ENCODE measurements at places on chromosomes 11 and 22.

GRCh38 chr11:37142591-37142990, 544.6 kb upstream of the RAG2 start:
- no peak for DNase-seq

GRCh38 chr22:48079505-48080290, 1317.2 kb downstream of the TBC1D22A start:
- no peak for DNase-seq

DNA sequence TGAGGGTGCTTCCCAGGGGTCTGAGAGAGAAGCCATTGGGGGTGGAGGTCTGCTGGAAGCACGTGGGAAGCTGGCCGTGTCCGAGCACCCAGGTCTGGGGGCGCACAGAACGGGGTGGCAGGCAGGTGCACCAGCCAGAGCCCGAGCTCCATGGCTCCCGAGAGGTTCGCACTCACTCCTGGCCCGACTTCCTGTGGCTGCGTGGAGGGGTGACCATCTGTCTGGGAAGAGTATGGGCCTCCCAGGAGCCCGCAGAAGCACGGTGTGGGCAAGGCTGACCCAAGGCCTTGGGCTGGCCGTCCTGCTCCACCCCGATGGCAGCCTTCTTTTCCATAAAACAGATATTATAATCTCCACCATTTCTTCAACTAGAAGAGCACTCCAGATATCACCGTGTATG, 256.0 kb upstream of the B3GAT1 start:
- no peak for DNase-seq

- peak; percentile 77 for DNase-seq
These were observed 3.1 kb downstream of the ILK start for GRCh38 chr11:6606471-6607189.

DNA sequence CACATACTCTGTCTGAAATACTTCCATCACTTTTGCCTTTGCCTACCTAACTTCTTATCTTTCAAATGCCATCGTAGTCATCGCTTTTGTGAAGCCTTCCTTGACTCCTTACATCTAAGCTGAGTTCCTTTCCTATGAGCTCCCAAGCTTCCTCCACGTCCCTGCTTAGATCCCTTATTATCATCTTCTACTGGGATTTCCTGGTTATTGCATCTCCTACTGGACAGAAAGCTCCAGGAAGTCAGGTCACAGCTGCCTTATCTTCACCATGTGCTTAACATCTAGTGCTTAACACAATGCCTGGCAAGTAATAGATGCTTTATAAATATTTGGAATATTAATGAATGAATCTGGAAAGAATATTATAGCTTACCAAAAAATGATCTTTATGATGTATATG, 5.9 kb downstream of the YPEL4 start:
- DNase-seq: no peak

DNA sequence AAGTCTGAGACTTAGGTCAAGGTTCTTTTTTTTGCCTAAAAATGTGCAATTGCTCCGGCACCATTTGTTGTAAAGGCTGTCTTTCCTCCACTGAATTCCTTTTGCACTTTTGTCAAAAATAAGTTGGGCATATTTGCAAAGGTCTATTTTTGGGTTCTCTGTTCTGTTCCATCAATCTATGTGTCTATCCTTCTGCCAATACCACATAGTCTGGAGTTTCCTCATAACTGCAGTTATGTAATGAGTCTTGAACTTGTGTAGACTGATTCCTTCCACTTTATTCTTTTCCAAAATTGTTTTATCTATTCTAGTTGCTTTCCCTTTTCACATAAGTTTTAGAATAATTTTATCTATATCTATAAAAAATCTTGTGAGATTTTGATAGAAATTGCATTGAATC, 6.7 kb downstream of the KCNJ5 start:
- no peak for DNase-seq

GRCh38 chr11:128501008-128501407, 86.3 kb downstream of the ETS1 start:
- no peak for DNase-seq

DNA sequence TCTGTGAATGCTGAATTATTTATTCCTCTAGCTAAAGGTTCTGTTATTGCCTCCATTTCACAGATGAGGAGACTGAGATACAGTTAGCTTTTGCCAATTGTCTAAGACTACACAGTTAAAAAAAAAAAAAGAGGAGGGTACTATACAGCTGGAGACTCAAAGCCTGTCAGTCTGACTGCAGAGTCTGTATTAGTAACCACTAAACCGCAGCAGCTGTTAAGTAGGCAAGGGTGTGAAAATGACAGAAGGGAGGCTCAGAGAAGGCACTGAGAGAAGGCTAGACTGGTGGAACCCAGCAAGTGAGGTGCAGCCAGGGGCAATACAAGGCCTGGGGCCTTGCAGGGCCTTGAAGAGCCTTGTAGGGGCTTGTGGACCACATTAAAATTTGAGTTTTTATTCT, 181.2 kb downstream of the CSNK2A3 start:
- no peak for DNase-seq

DNA sequence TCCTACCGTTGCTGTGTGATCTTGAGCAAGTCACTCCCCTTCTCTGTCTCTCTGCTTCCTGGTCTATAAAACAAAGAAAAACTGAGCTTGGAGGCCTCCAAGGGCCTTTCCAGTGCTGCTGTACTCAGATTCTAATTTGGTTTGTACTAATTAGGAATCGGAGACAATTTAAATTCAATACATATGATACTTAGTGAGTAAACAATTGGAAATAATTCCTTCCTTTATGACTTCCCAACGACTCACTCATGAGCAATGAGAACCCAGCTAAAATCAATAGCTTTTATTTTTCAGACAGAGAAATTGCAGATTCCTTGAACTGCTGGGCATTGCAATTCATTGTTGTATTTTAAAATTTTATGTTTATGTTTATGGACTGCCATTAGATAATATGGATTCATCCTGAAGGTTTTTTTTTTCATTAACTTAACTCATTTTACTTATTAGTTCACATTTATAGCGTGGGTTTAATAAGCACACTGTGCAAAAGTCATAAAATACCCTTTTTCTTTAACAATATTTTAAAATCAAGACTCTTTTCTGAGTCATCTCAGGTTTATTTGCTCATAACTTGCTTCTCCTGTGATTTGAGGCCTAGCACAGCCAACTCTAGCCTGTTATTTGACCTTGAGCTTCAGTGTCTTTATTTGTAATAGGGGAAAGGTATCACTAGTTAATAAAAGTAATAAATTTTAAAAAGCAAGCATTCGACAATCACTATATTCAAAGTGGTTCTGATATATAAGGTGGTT, 95.8 kb downstream of the TP53I11 start:
- no peak for DNase-seq

DNA sequence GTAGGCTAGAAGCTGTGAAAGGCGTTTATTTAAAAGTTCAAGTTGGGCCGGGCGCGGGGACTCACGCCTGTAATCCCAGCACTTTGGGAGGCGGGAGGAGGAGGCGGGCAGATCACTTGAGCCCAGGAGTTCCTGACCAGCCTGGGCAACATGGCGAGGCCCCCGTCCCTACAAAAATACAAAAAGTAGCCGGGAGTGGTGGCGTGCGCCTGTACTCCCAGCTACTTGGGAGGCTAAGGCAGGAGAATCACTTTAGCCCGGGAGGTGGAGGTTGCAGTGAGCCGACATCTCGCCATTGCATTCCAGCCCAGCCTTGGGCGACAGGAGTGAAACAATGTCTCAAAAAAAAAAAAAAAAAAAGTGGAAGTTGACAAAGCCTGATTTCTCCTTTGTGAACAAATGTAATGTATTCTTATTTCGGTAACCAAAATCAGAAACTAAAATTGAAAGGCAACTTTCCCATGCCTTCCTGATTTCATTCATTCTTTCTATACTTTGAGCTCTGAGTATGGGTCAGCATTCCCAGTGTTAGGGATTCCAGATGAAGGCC, 825 bp downstream of the PTPMT1 start:
- DNase-seq: no peak

DNA sequence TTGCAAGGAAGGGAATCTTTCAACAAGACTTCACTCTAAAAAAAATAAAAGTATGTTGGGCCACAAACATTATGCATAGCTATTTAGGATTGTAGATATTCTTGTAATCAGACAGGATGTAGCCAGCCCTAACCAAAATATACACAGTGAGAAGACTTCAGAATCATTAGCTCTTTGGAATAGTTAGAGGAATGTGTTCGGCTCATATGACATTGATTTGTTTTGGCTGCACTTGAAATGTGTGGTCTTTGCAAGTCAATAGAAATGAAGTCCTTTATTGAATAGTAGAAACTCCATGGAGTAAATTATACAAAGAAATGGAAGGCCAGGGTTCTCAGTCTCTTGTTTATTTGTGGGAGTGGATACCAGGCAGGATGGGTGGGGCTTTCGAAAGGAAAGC, 692.1 kb downstream of the NTM start:
- no peak for DNase-seq

DNA sequence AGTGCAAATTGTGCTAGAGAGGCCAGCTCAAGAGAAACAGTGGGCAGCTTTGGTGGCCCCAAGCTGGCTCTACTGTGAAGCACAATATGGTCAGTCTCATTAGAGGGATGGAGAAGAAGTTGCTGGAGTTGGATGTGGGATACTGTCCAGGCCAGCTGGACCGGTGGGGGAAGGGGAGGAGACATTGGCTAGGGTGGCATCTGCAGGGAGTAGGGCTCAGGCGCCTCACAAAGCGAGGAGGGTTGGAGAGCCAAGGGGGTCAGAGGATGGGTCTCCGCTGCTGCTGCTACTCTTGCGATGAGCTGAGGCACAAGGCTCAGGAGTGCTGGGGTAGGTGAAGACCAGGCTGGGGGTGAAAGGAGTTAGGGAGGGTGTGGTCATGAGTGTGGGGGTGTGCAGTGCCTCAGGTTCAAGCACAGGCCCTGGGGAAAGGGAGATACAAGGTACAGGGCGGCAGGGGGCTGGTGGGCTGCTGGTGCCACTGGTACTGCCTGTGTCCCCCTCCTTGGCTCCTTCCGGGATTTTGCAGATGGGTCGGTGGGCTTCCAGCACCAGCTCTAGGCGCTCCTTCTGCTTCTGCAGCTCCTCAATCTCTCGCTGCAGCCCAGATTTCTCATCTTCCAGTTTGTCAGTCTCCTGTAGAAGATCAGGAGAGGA, 2.3 kb downstream of the CCDC85B start:
- no peak for DNase-seq

- DNase-seq: no peak
These were observed 424.4 kb upstream of the CCDC179 start for GRCh38 chr11:23284631-23285030.

GRCh38 chr22:42964994-42965699, 49.8 kb downstream of the PACSIN2 start:
- no peak for DNase-seq

GRCh38 chr11:47434011-47434786, 8.0 kb upstream of the PSMC3 start:
- DNase-seq: no peak

- no peak for DNase-seq
These were observed 6.1 kb downstream of the ARVCF start for GRCh38 chr22:20010307-20011122.

DNA sequence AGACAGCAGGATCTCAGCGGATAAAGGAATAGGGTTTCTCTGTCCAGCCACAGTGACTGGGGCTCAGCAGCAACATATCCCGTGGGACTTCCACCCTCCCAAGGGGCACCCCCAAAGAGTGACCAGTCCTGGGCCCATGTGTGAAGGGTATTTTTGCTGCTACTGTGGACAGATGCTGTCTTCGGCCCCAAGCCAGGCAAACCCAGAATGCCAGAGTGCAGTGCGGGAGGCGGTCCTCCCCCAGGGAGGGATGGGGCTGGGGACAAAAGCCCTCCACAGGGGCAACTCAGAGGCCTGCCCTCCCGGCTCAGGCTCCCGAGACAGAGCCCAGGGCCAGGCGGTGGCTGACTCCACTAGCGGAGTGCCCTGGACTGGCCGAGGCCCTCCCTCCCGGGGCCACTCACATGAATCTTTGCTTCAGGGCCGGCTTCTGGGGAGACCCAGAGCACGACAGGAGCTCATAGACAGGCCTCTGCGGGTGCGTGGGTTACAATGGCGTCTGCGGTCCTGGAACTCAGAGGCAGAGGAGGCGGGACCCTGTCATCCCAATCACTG, 34.7 kb upstream of the WNT7B start:
- DNase-seq: no peak

GRCh38 chr11:129935723-129936122, 40.3 kb upstream of the NFRKB start:
- no peak for DNase-seq

DNA sequence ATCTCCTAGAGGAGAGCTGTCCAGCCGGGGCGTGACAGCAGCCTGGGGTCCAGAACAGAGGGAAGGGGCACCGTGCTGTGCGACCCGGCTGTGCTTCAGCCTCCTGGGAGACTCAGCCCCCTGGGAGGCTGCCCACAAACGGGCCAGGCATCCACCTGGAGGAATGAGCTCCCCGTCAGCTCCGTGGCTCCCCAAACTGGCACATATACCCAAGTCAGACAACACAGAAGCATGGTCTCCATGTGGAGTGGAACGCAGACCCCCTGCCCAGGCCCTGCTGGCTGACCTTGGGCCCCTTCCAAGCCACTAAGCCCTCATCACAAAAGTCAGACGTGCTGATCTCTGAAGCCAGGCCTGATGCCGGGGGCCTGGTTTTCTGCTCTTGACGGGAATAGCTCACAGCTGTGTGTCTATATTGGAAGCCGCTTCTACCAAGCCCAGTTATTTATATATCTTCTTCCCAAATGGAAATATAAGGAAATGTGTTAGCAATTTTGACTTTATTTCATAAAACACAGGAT, 91.7 kb downstream of the BRD1 start:
- no peak for DNase-seq

DNA sequence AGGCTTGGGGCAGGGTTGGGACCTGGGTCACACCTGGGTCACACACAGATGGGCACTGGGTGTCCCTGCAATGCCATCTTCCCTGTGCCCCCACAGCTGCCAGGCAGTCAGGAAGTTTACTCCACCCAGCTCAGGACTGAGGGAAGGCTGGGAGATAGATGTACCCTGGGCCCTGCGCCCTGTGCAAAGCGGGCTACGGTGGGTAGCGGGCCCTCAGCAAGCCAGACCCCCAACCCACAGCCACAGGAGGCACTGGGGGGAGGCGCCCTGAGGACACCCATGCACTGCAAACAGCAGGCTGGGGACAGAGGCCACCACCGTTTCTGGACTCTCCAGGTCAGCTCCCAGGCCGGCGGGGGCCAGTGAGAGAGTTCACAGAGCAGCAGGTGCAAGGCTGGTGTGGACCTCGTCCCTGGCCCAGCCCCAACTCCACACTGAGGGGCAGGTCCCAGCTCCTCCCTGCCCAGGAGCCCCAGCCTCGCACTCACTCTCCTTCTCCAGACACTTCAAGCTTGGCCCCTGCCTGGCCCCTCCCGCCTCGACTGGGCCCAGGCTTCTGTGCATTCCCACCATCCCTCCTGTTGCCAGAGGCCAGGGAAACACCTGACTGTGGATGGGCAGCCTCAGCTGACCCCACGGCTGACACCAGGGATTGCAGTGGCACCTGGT, 4.9 kb downstream of the DUSP8 start:
- no peak for DNase-seq

GRCh38 chr11:2325123-2325522, 23.3 kb downstream of the TSPAN32 start:
- DNase-seq: no peak

GRCh38 chr11:76243193-76243956, 37.1 kb upstream of the WNT11 start:
- DNase-seq: no peak

DNA sequence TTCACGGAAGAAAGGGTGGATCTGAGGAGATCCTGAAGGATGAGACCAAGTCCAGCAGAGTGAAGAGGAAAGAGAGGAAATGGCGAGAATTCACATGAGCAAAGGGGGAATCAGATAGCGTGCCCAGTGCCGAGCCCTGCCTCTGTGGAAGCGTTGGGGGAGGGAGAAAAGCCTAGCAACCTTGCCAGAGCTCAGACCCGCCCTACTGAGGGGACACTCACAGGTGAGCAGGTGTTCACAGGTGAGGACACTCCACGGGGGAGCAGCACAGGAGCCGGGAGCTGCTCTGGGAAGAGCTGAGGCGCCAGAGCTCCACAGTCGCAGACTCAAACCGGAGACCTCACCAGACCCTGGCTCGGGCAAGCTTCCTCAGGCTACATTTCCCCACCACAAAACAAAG, 56.2 kb downstream of the MICAL3 start:
- no peak for DNase-seq

Measured in COLO829 (cell line).